Left renal cortex interstitium (tissue), 4 donors: ENCODE measurements at places on chromosomes 1 and 21. TPM values are rescaled to one million over a fixed set of nuclear protein-coding genes. Genes with fewer than 3 reads are reported as not detected.

DNA sequence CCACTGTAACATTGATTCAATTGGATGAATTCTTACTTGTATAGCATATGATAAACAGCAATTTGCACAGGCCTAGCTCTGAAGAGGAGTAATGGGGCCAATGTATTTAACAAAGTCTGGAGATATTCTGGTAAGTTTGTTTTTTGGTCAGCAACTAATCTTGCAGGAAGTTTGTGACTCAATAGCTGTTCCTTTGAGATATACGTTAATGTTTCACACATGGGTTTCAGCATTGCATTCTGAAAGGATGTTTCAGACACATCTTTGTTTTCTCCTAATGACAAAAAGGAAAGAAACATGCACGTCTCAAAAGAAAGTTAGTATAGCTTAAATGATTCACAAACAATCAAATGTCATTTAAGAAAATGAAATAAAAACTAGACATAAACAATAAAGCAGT lies 49.0 kb downstream of the LTN1 start:
- DNase-seq, result no peak

The YTHDF2 gene
- 83.1 TPM for polyA plus RNA-seq

GRCh38 chr1:39394598-39394997 lies 96.8 kb upstream of the BMP8A start:
- DNase-seq, result no peak

DNA sequence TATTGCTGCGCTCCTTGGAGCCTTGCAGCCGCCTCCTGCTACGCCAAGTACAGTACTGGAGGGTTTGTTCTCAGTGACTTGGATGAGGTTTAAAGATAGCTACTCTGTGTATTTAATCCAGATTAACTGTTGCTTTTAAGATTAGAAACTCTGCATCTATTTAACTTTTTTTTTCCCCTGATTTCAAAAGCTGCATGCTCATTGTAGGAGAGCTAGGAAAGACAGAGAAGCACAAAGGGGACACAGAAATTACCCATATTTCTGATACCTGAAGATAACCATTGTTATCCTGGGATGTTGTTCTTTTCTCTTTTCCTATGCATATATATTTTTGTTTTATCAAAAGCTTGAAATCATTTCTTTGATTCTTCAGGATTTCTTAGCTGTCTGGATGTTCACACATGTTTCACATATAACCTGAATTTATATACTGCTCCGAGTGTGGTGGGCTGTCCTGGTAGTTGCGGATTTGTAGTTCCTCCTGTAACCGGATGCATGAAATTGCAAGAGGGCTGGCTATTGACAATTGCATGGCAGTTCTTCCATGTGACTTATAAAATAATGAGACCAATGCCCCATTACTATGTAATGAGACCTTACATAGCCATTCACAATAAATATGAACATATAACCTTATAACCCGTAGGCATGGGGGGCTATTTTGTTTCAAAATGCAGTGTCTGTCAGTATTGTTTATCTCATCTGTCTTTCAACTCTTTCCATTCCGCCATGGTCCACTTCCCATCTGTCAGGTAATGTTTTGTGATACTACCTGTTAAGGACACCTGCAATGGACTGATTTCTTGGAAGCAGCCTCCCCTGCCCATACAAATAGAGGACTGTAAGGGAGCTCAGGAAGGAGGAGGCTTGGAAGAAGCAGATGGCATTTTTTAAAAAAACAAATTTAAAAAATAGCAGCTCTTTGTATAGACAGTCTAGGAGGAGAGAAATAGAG lies 1.4 kb downstream of the RAVER2 start:
- no peak for DNase-seq

GRCh38 chr1:41868241-41868998 lies 50.3 kb downstream of the HIVEP3 start:
- DNase-seq, result no peak

GRCh38 chr21:33817138-33817537 lies 98.5 kb downstream of the ATP5PO start:
- DNase-seq, result no peak

- DNase-seq, result no peak
Measured at GRCh38 chr1:234578087-234578486, 31.9 kb downstream of the IRF2BP2 start.

- no peak for DNase-seq
Measured at GRCh38 chr1:245864872-245865271, 642.2 kb downstream of the SMYD3 start.

The ABCG1 gene
- polyA plus RNA-seq, result 9.4 TPM

DNA sequence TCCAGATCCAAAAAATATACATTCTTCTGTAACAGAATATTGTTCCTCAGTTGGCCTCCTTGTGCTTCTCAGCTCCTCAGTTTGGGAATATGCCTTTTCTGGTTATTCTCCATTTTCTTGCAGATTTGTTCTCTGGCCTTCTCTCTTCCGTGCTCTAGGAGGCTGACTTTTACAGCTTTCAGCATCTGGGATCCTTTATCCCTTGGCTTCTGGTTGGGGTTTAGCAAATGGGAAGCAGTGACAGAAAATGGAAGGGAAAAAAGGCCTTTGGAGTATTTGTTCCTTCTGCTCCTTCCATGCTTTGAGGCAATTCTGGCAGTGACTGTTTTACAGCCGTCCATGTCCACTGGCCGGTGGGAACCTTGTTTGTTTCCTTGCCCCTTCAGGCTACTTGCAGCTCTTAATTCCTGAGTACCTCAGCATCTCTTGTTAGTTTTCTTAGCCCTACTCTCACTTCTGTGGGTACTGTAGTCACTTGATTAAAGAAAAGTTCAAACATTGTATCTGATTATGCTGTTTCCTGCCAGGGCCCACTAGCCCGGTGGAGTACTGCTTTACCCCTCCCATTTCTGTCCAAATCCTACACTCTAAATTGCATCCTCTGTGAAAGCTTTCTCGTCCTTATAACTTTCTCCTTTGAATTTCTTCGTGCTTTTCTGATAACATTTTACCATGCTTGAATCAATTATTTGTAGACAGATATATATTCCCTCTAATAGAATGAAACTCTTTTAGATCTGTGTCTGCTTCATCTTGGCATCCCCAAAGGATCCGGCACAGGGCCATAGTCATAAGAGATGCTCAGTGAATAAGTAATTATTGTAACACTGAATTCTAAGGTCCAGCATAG lies 118.2 kb downstream of the OSBPL9 start:
- DNase-seq, result no peak

DNA sequence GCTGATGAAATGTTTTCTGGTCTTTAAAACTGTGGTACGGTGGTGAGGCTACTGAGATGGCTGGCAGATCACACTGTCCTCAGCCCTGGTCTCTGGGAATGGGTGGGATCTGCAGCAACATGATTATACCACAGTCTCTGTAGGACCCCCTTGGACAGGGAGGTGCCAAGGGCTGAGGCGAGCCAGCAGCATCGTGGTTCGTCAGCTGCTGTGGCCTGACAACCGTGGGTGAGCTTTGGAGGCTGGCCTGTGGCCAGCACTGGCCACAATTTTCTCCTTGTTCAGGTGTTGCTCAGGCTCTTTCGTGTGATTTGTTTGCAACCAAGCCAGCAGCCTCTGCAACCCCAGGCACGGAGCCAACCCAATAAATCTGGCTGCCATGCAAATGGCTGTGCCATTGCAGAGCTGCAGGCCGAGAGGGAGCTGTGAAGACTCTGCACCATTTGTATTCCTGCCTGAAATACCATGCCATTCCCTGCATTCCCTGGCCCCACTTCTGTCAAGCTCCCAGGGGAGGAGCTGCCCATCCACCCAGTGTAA lies 70.9 kb downstream of the PCP4 start:
- no peak for DNase-seq

GRCh38 chr1:153506386-153506785 lies 29.4 kb downstream of the S100A6 start:
- no peak for DNase-seq

The FAM110D gene
- 2.2 TPM for polyA plus RNA-seq

GRCh38 chr1:71668065-71668464 lies 587.2 kb upstream of the ZRANB2 start:
- DNase-seq, result no peak

- DNase-seq, result no peak
Measured at GRCh38 chr1:178160736-178161475, 67.0 kb downstream of the RASAL2 start.

DNA sequence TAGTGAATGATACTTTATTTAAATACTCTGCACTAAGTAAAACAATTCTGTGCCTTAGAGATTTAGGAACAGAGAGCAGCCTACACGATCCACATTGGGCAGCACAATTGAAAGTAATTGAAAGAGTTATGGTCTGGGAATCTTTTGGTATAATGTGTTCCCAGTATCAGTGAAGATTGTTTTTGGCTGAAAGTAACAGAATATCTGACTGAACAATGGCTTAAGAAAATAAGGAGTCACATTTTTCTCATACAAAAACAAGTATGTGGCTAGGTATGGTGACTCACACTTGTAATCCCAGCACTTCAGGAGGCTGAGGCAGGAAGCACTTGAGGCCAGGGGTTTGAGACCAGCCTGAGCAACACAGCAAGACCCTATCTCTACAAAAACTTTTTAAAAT lies 306.2 kb downstream of the NFIA start:
- DNase-seq, result no peak

The NR0B2 gene
- 1.9 TPM for polyA plus RNA-seq

- no peak for DNase-seq
Measured at GRCh38 chr1:207321790-207322645, 540 bp downstream of the CD55 start.

The FCRL1 gene
- 0.11 TPM for polyA plus RNA-seq

The HSD3B2 gene
- 2.3 TPM for polyA plus RNA-seq

DNA sequence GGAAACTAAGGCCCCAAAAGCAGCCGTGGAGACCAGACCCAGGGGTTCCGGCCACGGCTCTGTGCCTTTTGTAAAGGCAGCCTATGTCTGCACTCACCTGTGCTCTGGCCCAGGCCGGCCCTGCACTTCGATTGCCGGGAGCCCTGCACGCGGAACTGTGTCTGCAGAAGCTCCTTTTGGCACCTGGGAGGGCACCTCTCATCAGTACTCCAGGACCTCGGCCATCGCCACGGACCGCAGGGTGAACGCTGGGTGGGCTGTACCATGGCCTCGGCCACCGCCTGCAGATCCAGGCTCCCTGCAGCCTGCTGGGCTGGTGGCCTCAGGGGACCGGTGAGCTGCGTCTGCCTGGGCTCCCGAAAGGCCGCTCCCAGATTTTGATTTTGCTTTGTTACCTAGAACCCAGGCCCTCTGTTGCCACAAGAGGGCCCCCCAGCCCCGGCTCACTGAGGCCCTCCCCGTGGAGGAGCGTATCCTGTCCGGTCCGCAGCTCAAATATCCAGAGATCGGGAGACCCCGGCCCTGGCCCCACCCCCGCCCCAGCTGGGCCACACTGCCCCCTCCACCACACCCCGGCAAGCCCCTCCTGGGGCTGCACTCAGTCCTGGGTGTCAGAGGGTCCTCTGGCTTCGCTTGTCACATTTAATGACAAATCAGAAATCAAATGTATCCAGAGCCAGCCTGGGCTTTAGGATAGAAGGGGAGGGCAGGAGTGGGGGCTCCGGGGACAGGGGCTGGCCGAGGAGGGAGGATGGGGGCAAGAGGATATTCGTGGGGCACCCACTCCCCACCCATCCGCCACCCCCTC lies 60.2 kb upstream of the PDE9A start:
- DNase-seq, result no peak

GRCh38 chr21:17526776-17527175 lies 13.9 kb downstream of the CXADR start:
- DNase-seq, result no peak

DNA sequence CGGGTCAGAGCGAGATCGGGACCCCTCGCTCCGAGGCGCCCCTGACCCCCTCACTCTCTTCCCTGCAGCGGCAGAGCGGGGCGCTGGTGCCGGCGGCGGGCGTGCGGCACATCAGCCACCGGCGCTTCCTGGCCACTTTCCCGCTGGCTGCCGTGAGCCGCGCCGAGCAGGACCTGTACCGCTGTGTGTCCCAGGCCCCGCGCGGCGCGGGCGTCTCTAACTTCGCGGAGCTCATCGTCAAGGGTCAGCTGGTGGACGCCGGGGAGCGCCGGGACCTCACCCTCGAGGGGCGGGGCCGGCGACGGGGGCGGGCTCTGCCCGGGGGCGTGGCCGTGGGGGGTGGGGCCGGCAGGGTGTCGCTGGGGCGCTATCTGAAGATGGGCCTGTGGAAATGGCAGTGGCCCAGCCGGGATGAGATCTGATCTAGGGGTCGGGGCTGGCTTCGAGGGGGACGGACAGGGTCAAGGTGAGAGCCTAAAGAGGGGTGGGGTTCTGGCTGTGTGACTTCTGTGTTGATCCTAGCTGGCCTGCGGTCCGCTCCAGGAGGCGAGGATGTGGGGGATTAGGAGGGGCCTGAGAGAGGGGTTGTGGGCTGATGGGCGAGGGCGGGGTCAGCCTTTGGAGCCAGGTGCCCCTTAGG lies 23.6 kb downstream of the PTPRU start:
- no peak for DNase-seq

DNA sequence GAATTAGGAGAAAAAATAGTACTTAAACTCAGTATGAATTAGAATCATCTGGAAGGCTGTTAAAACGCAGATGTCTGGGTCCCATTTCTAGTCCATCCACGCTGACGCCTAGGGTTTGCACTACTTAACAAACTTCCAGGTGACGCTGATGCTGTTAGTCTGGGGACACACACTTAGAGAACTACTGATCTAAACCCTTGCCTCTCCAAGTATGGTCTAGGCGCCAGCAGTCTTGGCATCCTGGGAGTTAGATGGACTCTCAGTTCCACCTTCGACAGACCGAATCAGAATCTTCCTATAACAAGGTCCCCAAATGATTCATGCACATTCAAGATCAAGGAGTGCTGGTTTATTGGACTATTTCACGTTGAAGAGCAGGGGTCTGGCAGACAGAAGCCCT lies 11.5 kb downstream of the DIO1 start:
- no peak for DNase-seq

The PTPN22 gene
- 0.62 TPM for polyA plus RNA-seq

The C1orf94 gene
- polyA plus RNA-seq, result not detected

DNA sequence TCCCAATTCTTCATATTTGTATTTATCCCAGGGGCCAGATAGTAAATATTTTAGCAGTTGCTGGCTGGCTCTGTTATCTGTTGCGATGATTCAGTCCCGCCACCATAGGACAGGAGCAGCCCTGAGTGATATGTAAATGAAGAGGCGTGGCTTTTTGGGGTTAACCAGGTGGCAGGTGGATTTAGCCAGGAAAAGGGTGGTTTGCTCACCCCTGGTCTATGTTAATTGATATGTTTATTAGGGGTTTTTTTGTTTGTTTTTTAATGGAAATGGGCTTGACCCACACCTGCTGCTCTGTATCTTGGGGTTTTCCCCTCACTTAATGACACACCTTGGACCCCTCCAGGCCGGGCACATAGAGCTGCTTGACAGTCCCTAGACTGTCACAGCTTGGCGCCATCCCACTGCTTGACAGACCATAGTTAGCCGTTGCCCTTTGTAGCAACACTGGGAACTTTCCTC lies 62.8 kb downstream of the PIK3CD start:
- no peak for DNase-seq

The KCNT2 gene
- polyA plus RNA-seq, result 9.4 TPM
